CMK (cell line): ENCODE measurements at places on chromosomes 1 and 21.

- no peak for DNase-seq
These were observed 22.3 kb downstream of the DHRS3 start for GRCh38 chr1:12595757-12596006.

DNA sequence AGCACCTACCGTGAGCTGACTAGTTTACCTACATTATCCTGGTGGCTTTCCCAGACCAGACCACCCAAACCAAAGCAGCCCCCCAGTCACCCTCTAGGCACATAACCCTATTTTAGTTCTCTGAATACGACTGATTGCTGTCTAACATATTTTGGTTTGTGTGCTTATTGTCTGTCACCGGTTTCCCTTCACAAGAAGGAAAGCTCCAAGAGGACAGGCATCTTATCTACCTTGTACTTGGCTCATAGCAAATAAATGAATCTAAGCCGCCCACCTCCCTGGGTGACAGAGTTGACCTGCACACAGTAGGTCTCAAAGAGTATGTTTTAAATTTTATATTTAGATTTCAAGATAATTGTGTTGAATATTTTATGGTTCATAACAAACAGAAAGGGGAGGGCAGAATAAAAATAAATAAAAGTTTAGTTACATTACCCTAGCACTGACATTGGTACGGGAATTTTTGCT, 904 bp upstream of the PRDX6 start:
- DNase-seq: no peak

DNA sequence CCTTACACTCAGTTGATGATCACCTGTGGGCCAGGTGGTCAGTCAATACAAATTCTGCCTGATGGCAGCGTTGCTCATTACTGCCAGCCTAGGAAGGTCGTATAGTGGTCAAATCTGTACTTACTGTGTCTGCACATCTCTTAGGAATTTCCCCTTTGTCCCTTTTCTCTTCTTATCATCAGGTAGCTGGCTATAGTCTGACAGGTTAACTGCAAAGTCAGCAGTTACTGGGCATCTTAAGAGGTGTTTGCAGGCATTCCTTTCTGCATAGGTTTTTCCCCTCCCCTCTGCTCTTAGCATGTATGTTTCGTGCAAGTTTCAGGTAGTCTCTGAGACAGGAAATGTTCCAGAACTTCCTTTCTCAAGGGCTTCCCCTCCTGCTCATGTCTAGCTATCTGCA, 298.7 kb downstream of the LRRIQ3 start:
- no peak for DNase-seq

GRCh38 chr1:203055161-203055799, 29.0 kb downstream of the PPFIA4 start:
- no peak for DNase-seq

GRCh38 chr1:154485910-154486496, 16.0 kb upstream of the TDRD10 start:
- DNase-seq: no peak

DNA sequence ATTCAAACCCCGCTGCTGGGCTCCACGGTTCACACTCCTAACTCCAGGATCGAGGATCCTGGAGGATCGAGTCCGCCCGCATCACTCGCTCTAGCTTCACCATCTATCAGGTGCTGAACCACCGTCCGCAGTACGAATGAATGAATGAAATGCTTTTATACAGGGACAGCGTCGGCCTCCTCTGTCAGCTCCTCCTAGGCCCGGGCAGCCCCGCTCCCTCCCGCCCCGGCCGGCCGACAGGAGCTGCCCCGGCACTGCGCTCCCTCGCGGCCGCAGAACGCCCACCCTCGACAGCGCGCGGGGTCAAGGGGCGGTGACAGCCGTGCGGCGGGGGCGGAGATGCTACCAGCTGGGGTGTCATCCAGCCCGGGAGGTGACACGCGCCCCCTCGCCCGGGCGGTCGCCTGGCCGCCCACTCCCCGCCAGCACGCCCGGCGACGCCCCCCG, 520 bp downstream of the ZBTB17 start:
- peak; percentile 52 for DNase-seq

DNA sequence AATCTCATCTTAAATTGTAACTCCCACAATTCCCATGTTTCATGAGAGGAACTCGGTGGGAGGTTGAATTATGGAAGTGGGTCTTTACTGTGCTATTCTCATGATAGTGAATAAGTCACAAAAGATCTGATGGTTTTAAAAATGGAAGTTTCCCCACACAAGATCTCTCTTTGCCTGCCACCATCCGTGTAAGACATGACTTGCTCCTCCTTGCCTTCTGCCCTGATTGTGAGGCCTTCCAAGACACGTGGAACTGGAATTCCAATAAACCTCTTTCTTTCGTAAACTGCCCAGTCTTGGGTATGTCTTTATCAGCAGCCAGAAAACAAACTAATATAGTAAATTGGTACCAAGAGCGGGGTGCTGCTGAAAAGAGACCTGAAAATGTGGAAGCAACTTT, 761.6 kb upstream of the RGS18 start:
- no peak for DNase-seq

- peak; percentile 30 for DNase-seq
These were observed 64.6 kb downstream of the ERI3 start for GRCh38 chr1:44290250-44291094.

- DNase-seq: no peak
These were observed 25.2 kb downstream of the GFI1 start for GRCh38 chr1:92461364-92462097.

DNA sequence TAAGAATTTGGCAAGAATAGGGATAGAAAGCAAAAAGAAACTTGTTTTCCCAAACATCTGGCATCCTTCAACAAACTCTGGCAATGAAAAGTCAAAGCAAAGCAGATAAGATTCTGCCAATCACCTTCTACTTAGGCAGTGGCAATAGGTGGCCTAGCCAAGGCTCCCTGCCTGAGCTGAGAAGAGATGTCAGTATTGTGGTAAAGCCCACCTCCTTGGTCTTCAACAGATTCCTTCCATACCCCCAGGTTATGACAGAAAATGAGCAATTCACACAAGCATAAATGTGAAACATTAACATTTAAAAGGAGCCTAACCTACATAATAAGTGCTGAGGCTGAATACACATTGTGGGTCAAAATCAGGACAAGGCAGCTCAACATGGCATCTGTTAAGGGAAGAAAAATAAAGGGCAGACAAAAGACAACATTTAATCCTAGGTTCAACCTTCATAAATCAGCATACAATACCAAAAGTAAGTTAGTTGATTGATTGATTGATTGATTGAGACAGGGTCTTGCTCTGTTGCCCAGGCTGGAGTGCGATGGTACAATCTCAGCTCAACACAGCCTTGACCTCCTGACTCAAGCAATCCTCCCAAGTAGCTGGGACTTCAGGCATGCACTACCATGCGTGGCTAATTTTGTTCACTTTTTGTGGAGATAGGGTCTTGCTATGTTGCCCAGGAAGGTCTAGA, 123.1 kb downstream of the AKT3 start:
- no peak for DNase-seq

DNA sequence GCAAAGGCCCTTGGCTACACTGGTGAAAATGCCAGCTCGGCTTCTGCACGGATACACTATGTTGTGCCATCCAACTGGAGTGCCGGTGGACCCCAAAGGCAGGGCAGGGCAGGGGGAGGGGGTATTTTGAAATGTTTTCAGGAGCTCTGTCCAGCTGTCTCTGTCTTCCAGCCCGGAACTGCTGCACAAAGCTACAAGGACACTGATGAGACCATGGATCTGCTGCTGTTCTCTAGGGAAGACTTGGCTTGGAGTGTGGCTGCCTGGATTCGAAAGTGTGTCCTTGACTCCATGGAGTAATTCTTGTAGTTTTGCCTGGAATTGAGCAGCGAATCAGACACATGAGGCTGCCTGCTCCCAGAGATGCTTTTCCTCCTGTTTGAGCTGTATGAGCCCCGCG, 42.4 kb downstream of the TTC39A start:
- DNase-seq: no peak

DNA sequence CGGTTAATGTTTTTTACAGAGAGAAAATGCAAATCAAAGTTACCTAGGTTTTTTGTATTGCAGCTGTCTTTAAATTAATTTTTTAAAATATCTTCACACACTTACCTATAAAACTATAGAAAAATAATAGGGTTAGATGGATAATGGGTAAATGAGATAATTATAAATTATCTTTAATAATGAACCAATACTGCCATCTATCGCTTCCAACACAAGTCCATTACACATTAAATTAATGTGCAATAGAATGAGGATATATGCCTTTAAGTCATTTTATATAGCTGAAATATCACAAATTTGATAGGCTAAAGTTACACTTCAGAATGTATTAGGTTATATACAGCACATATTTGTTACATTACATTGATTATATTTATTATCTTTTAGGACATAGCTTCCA, 2212.8 kb downstream of the MRPL39 start:
- no peak for DNase-seq

DNA sequence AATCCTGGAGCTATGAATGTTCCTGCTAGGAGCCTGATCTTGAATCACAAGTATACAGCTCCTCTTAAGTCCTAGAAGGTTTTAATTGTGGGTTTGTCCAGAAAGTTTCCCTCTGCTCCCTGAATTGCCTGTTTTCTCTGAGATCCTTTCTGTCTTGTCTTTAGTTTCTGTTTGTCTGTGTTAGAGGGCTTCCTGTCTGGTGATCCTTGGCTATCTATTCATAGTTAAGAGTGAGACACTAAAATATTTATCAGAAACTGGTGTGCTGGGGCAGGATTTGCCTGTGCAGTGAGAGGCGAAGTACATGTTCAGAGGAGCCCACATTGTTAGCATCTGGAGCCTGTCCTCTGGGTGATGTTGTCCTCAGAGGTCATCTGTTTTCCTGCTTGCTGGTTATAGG, 45.4 kb downstream of the ETS2 start:
- no peak for DNase-seq

- DNase-seq: no peak
These were observed 21.1 kb downstream of the MKNK1 start for GRCh38 chr1:46582972-46583371.

DNA sequence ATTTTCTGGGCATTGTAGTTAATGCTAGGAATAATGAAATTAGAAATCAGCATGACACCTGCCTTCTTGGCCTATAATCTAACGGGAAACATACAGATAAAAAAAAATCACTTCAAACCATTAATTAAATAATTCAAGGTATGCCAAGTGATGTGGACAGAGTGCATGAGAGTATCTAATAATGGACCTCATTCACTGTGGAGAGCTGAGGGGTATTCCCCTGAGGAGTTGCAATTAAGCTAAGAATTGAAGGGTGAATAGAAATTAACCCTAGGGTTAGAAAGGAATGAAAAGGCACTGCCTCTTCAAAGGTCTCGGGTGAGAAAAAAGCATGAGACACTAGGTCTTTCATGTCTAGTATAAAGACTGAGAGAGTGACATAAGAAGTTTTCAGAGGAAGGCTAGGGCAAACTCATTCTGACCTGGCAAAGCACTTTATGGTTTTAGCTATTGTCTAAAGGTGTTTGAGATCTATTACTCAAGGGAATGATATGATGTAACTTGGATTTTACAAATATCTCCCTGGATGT, 466.1 kb downstream of the KCNT2 start:
- DNase-seq: no peak

- DNase-seq: no peak
These were observed 230.9 kb downstream of the LTN1 start for GRCh38 chr21:28761674-28762356.

GRCh38 chr1:12059722-12060464, 3.2 kb upstream of the TNFRSF8 start:
- DNase-seq: no peak

- DNase-seq: no peak
These were observed 35.6 kb downstream of the GPA33 start for GRCh38 chr1:167054531-167054930.

DNA sequence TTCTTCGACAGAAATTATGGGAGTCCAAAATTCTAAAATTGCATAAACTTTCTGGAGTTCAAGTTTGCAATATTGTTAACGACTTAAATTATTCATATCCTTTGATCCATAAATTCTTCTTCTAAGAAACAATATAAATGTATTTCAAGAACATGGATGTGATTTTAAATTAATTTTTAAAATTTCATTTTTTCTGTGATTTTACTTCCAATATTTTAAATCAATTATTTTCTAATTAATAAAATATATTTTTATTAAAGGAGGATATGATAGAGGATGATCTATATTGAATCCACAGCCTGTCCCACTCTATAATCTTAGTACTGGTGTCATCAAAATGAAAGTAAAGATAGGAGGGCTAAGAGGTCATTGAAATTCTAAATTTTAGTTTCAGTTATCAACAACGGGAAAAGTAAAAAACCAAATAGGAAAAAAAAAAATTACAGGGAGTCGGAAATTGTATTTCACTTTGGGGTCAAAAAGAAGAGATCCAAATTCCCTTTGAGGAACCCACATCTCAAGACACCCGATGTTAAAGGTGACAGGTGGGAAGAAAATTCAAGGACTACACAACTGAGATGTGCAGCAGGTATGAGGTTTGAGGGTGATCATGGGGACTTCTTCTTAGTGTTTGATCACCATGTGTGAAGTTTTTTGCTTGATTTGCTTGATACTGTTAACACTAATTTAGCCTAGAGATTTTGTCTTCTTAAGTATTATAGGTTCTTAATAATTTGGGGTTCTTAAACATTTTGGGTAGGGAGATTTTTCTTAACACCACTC, 154.8 kb upstream of the RGS18 start:
- DNase-seq: no peak

- no peak for DNase-seq
These were observed 305 bp upstream of the RPS6KC1 start for GRCh38 chr1:213050745-213051126.

DNA sequence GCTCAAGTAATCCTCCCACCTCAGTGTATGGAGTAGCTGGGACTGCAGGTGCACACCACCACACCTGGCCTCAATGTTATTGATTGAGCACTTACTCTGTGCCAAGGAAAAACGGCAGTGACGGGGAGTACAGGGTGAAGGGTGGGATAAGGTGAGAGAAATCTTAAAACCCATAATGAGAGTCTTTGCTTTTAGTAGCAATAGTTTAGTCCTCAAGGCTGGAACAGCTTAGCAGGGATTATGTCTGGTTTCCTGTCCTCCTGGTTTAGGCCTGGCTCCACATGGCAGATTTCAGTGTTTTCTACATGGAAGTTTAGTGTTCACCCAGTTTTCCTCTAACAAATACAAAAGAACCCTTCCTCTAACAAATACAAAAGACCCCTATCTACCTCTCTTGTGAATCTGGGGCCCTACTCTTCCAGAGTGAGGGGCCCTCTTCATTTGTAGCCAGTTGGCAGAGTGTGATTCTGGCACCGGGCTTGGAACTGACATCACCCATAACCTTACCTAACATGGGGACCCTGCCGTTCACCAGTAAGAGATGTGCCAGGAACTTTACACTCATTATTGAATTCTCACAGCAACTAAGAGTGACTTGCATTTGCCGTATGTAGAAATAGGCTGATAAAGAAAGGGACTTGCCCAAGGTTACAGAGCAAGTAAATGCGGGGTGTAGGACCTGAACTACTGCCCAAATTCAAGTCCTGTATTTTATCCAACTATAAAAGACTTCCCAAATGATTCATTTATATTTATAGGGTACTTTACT, 6.9 kb downstream of the ZNF691 start:
- DNase-seq: no peak

DNA sequence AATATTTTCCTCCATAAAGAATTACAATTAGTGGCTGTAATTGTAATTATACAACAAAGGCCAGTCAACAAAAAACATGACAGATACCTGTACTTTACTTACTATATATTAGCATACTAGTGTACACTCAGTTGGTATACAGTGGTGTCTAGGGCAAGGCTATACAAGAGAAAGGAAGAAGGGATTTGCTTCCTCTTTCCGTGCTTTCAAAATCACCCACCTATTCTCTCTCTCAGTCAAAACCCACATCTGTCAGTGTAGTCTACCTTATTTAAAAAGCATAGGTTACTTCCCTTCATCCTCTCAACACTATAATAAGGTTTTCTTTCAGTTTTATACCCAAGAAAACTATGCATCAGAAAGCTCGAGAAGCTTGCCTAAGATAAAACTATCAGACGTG, 355.8 kb upstream of the NR5A2 start:
- no peak for DNase-seq

- no peak for DNase-seq
These were observed 40.5 kb downstream of the SLC45A1 start for GRCh38 chr1:8358241-8358896.
